ENCODE measurements at places on chromosomes 1 and 21. TPM values are rescaled to one million over a fixed set of nuclear protein-coding genes. Genes with fewer than 3 reads are reported as not detected.

DNA sequence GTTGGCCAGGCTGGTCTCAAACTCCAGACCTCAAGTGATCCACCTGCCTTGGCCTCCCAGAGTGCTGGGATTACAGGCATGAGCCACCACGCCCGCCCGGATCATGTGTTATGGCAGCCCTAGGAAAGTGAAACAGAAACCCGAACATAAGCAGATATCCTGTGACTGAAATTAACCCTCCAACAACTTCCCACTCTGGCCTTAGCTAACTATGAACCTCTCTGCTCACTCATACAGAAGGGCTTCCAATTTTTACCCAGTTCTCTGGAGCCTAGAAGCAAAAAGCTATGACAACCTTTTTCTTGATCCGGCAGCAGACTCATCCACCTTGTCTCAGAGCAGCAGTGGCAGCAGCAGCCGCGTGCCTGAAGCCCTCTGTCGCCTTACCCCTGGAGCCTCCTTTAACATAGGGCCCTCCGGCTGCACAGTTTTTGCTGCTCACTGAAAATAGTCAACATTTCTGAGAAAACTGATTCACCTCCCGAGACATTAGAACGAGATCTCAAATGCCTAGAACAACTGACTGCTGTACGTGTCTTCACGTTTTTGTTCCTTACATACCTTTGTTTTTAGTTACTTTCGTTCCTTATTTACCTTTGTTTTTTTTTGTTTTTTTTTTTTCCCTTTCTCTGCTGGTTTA, 9.3 kb downstream of the CBR1 start:
- H3K4me3 ChIP-seq, result no peak overlapping the region
- no peak for DNase-seq
- no peaks in the 10 kb centered on the region for H3K36me3 ChIP-seq
- no peak overlapping the region for H3K27ac ChIP-seq
- H3K4me1 ChIP-seq, result no peaks in the 10 kb centered on the region

The ECM1 gene
- total RNA-seq, result 0.78 TPM

The CREG1 gene
- total RNA-seq, result 139 TPM

- peak; percentile 68 for DNase-seq
- H3K4me3 ChIP-seq, result no peak overlapping the region
- no peaks in the 10 kb centered on the region for H3K27me3 ChIP-seq
- H3K4me1 ChIP-seq, result peaks cover 18% of the 10 kb centered on the region
Measured at GRCh38 chr1:221687836-221688487, 53.9 kb downstream of the DUSP10 start.

The FMN2 gene
- total RNA-seq, result 0.42 TPM

GRCh38 chr1:173347282-173347818, 129.8 kb upstream of the PRDX6 start:
- no peaks in the 10 kb centered on the region for H3K4me1 ChIP-seq
- no peaks in the 10 kb centered on the region for H3K36me3 ChIP-seq
- H3K27ac ChIP-seq, result no peak overlapping the region

DNA sequence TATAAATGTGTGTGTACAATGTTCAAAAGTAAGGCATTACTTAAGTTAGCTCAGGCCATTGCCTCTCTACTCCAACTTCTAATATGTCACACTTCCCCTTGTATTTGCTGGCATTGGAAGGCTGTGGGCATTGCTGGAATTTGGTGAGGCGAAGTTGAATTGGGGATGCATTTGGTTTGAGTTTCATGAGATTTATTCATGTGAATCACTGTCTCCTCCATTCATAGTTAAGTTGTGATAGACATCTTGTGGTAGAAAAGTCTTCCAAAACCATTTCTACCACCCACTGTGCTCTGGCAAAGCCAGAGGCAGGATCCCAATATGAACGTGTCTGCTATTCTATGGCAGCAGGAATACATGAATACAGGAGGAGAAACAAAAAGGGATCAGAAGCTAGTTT, 397.8 kb upstream of the USP24 start:
- no peaks in the 10 kb centered on the region for H3K27me3 ChIP-seq
- no peak overlapping the region for H3K4me3 ChIP-seq
- no peak overlapping the region for H3K27ac ChIP-seq
- no peaks in the 10 kb centered on the region for H3K36me3 ChIP-seq

DNA sequence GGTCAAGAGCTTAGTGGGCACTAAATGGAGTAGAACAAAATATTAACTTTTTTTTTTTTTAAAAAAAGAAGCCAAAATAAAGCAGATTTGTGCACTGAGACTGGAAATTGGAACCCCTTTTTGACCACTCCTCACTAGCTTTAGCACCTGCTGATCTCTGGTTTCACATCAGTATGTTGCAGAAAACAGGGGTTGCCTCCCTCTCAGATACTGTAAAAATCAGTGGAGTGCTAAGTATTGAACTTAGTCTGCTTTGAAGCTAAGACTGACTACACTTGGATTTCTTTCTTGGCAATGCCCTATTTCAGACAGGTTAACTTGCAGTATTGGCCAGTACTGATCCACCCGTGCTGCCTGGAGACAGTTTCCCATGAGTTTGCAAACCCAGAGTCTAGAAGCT, 2.7 kb upstream of the KIAA0040 start:
- H3K4me3 ChIP-seq, result no peak overlapping the region
- no peak for DNase-seq
- H3K27me3 ChIP-seq, result peaks cover 51% of the 10 kb centered on the region
- H3K27ac ChIP-seq, result no peak overlapping the region
- peaks cover 4% of the 10 kb centered on the region for H3K4me1 ChIP-seq
- no peaks in the 10 kb centered on the region for H3K36me3 ChIP-seq

DNA sequence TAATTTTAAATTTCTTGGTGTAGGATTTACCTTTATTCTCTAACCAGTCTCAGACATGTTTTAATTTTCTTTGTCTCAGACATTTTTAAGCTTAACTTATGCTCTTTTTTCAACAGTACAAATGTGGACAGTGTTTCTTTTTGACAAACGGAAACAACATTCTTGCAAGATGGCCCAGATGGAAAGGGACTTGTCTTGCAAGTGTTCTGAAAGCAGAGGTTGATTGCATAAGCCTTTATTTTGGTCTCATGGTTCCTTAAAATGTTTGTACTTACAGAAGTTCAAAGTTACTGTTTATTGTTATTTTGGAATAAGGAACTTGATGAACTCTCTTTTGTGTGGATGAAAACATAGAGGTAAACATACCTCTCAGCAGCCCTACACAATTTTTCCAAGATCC, 22.9 kb downstream of the SMAP2 start:
- H3K4me3 ChIP-seq, result no peak overlapping the region
- no peaks in the 10 kb centered on the region for H3K4me1 ChIP-seq
- H3K36me3 ChIP-seq, result no peaks in the 10 kb centered on the region
- no peaks in the 10 kb centered on the region for H3K27me3 ChIP-seq
- no peak for DNase-seq

Measured in cardiac muscle cell (in vitro differentiated cells and primary cell).